ENCODE measurements at places on chromosomes 1 and 21. TPM values are rescaled to one million over a fixed set of nuclear protein-coding genes. Genes with fewer than 3 reads are reported as not detected.

- no peak for DNase-seq
Observed at GRCh38 chr1:184164536-184164935, 113.0 kb downstream of the TSEN15 start.

GRCh38 chr1:158607296-158607695, 2.2 kb downstream of the OR10Z1 start:
- no peak for DNase-seq

- no peak for DNase-seq
Observed at GRCh38 chr1:82390627-82391026, 589.9 kb downstream of the ADGRL2 start.

LDLRAD1 gene
- not detected for total RNA-seq

- peak; percentile 7 for DNase-seq
Observed at GRCh38 chr1:104172243-104172681, 422.6 kb downstream of the AMY1C start.
